ENCODE measurements at places on chromosomes 2 and 18.

DNA sequence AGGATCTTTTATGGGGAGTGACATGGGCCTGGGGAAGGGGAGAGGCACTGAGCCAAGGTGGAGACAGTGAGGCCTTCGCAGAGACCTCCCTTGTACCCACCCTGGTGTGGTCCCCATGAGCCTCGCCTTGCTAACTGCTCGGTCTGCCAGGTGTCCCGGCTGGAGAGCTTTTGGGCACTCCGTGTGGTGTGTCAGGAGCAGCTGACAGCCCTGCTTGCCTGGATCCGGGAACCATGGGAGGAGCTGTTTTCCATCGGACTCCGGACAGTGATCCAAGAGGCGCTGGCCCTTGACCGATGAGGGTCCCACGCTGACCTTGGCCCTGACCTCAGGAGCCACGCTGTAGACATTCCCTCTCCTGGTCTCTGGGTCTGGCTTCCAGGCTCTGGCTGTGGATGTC, 11.5 kb upstream of the SLC4A3 start:
- DNase-seq: no peak

GRCh38 chr18:1760901-1761300, 810.4 kb downstream of the METTL4 start:
- DNase-seq: no peak

- DNase-seq: peak; percentile 82
These were observed 8.0 kb downstream of the MC5R start for GRCh38 chr18:13831864-13832508.

- DNase-seq: no peak
These were observed 12.8 kb upstream of the SMCHD1 start for GRCh38 chr18:2642771-2643170.

DNA sequence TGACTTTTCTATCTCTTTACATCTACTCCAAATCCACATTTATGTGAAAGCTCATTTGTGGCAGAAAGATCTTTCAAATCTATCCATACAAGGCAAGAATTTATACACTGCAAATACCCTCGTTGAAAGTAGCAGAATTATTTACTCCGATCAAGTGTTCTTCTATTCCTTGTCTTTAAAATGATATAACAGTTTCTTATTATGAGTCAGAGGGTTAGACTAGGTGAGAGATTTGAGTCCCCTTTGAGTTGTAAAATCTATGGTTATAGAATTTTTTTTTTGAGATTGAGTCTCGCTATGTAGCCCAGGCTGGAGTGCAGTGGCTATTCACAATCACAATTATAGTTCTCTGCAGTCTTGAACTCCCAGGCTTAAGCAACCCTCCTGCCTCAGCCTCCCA, 5.6 kb upstream of the GREB1 start:
- no peak for DNase-seq

- DNase-seq: no peak
These were observed 171.6 kb downstream of the PLCL1 start for GRCh38 chr2:197975931-197976519.

DNA sequence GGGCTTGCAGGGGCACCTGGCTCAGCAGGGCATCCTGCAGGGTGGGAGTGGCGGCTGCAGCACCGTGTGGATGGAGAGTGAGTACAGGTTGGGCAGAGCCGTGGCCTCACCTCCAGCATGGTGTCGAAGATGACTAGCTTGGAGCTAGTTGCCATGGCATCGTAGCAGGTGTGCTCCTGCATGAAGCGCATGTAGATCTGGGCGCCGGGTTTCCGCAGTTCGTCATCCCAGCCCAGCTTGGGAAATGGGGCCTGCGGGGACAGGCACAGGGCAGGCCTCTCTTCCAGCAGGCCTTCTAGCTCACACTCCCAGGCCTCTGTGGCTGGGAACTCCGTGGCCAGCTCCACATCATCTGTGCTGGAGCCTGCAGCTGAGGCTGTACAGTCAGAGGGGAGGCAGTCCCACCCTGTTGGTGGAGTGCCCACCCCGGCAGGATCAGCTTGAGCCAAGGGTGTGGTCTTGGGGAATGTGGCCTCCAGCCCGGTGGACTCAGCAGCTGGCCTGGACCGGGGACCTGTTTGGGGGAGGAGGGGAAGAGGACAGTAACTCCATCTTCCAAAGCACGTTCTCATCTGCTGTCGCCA, 1.6 kb downstream of the PRKAG3 start:
- DNase-seq: no peak

- DNase-seq: no peak
These were observed 461.9 kb downstream of the PTPRM start for GRCh38 chr18:8029061-8029460.

- DNase-seq: no peak
These were observed 36.0 kb upstream of the ASAP2 start for GRCh38 chr2:9170458-9171130.

DNA sequence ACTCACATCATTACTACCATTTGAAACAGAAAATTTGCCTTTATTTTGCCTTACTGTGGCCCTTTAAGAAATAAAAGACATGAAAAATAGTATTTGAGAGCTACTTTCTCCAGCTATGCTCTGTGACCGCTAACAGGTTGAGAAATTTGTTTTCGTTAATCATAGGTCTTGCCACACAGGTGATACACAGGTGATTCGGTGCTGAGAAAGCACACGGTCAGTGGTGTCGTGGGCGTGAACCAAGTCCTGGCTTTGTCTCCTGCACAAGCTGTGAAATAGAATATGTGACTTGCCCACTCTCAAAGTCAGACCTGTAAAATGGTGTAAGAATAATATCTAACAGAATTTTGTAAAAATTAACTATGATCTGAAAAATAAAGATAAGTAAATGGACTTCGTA, 155.3 kb upstream of the SLC39A10 start:
- no peak for DNase-seq

DNA sequence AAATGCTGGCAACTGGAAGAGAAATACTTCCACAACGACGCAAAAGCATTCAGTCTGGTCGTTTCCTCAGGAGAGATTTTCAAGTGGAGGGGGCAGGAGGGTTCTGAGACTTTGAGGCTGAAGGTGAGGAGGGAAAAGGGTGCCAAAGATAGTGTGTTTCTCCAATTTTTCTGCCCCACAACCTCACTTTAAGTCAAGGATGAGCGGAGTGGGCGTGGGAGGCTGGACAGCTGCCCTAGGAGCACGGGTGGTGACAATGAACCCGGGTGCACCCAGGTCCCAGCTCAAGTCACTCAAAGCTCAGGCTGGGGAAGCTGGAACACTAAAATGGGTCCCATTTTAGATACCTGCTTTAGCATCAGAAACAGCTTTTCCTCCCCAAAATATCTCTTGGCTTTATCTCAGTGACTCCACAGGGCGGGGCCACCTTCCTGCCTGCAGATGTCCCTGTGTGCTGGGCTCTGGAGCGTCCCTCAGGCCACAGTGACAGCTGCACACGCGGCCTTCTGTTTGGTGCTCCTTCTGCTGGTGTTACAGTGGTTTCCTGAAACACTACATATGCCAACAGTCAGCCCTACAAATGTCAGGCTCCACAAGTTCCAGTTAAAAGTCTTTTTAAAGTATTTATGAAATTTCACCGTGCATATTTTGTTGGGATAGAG, 1.4 kb upstream of the MBP start:
- no peak for DNase-seq

- DNase-seq: peak; percentile 17
These were observed 84.4 kb downstream of the MAP2 start for GRCh38 chr2:209508255-209508654.

DNA sequence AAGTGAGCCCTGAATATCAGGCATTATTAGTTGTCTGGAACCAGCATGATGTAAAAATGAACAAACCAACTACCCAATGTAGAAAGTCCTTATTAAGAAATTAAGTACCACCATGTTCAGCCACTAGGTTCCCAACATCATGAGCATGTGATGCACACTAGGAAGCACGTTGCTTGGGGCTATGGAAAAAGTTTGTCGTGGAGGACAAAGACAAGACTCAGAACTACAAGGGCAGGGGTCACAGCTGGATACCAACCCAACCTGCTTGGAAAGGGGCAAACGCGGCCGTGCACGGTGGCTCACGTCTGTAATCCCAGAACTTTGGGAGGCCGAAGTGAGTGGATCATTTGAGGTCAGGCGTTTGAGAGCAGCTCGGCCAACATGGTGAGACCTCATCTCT, 64.0 kb downstream of the ADNP2 start:
- no peak for DNase-seq

GRCh38 chr2:54909001-54909400, 141.2 kb downstream of the RTN4 start:
- no peak for DNase-seq

GRCh38 chr2:207311316-207312005, 145.7 kb upstream of the KLF7 start:
- peak; percentile 23 for DNase-seq

DNA sequence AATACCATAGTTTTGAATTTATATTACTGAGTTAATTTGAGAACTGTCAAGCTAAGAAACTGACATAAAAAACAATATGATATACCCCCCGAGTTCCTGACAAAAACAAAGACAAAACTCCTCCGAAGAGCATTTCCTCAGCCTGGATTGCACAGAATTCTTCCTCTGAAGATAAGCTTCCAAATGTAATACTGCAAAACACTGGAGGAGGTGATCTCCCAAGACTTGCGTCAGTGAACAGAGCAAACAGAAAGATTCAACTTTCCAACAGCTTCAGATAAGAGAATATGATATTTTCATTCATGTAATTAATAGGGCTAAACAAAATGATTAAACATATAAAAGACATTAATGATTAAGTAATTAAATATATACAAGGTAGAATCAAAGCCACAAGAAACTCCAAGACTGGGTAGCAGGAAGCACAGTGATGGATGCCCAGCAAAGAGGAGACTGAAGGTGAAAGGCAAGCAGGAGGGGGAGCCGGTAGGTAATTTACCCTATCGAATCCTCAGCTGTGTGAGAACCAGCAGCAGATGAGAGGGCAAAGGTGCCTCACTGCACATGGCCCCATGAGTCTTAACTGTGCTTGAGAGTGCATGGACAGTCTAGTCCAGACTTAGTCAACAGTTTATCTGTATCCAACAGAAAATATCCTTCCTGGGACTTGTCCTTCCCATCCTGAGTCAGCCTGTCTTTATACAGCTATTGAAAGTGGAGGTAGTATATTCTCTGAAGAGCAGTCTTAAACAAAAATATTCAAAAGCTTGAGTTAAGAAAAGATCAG, 18.3 kb upstream of the SERPINB3 start:
- DNase-seq: no peak

GRCh38 chr2:74418312-74418711, 3.1 kb downstream of the C2orf81 start:
- no peak for DNase-seq

- no peak for DNase-seq
These were observed 322.1 kb upstream of the TANK start for GRCh38 chr2:160838147-160838546.

- DNase-seq: no peak
These were observed 20.1 kb downstream of the SLC66A3 start for GRCh38 chr2:11175293-11175795.

GRCh38 chr2:105870062-105870461, 125.3 kb downstream of the NCK2 start:
- DNase-seq: no peak

- no peak for DNase-seq
These were observed 1.2 kb upstream of the MZT2A start for GRCh38 chr2:131493199-131493968.

DNA sequence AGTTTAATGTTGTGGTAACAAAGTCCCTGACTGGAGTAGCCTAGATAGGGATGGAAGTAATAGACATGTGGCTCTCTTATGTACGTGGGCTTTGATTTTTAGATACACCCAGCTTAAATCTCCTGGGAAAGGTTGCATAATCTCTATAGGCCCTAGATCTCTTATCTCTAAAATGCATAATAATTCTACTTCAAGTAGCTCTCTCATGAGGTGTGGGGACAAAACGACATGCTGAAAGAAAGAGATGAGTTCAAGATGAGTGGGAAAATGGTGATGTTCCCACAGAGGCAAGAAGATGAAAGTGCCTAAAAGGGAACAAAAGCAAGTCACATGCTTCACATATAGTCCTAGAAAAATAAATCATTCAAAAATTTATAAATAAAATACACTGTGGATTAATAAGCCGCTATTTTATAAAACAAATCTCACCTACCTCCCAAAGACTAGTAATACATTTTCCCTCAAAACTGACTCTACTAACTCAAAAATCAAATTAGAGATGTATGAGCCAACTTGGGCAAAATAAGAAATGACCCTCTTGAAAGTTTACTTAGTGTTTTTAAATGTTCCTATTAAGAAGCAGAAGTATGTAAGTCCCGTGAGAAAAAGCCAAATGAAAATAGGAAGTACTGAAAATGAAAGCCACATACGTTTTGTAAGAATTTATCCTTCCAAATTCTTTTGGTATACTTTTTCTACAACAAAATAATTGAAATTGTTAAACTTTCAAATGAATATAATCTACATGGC, 148.2 kb upstream of the ITGA4 start:
- no peak for DNase-seq

DNA sequence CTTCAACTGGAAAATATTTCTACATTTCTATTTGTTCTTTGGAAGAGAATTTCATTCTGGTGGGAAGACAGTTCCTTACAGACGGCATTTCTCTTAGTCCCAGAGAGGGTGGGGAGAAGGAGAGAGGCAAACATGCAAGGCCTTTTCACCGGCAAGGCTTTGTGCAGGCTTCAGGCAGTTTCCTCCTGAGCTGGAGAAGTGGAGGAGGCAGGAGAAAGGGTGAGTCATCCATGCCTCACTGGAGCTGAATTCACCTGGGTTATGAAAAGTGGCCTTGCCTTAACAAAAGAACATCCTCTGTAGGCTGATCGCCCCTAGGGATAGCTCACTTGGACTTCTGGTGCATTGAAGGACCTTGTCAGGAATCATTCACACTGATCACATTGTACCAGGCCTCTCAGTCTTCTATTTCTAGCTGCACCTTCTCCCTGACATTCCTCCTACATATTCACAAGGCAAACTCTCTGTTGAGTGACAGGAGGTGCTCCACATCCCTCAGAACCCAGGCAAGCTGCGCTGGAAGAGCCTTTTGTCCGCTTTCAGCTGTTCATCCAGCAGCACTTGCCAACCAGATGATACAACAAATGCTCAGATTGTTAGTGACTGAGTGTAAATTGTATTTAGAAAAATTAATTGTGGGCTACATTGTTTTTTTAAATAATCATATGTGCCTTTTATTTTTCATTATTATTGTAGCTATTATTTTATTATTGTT, 796.1 kb downstream of the DCDC2C start:
- DNase-seq: no peak

- no peak for DNase-seq
These were observed 74.8 kb upstream of the RIOK3 start for GRCh38 chr18:23378302-23378686.

- DNase-seq: no peak
These were observed 326.2 kb upstream of the LRATD1 start for GRCh38 chr2:14306268-14306861.

DNA sequence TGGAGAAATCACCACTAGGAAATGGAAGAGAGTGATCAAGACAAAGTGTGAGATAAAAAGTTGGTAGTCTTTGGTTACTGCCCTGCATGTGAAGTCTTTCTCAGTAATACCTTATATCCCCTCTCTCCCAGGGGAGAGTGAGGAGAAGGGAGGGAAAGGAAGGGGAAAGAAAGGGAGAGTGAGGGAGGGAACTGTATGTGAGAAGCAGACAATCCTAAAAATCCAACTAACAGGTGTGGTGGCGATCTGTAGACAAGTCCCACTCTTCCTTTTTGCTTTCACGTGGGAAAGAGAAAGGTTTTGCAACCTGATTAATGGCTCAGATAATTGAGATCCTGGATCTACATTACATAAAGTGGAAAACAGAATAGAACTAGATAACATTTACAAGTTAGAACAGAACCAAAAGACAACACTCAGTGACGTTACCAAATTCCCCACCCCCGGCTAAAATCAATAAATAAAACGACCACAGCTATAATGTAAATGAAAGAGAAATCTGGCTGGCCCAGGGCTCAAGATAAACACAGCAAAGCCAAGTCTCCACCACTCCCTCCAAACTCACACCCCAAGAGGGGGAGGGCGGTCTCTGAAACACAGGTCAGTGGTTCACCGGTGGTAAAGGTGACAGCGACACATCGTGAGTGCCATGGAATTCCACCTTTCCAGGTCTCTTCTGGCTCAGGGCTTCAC, 10.0 kb upstream of the APCDD1 start:
- no peak for DNase-seq

All from HuH-7 (cell line).